ENCODE measurements at places on chromosomes 4 and X. TPM values are rescaled to one million over a fixed set of nuclear protein-coding genes. Genes with fewer than 3 reads are reported as not detected.

GRCh38 chr4:121684561-121684960, 12.2 kb downstream of the ANXA5 start:
- H3K27ac ChIP-seq, result no peak overlapping the region
- H3K4me1 ChIP-seq, result no peaks in the 10 kb centered on the region
- H3K4me3 ChIP-seq, result no peak overlapping the region
- DNase-seq, result no peak

The CAPN6 gene
- 0.82 TPM for total RNA-seq

- no peak overlapping the region for H3K4me3 ChIP-seq
- no peaks in the 10 kb centered on the region for H3K27me3 ChIP-seq
- no peak overlapping the region for H3K27ac ChIP-seq
- DNase-seq, result no peak
Measured at GRCh38 chrX:132708529-132708928, 219.7 kb upstream of the MBNL3 start.

GRCh38 chr4:152640058-152640921, 39.5 kb downstream of the TMEM154 start:
- peaks cover 17% of the 10 kb centered on the region for H3K4me1 ChIP-seq
- H3K4me3 ChIP-seq, result no peak overlapping the region
- no peak for DNase-seq
- H3K27ac ChIP-seq, result no peak overlapping the region
- H3K27me3 ChIP-seq, result no peaks in the 10 kb centered on the region

- peaks cover 6% of the 10 kb centered on the region for H3K27me3 ChIP-seq
- no peak overlapping the region for H3K4me3 ChIP-seq
- no peaks in the 10 kb centered on the region for H3K4me1 ChIP-seq
- no peak for DNase-seq
- H3K27ac ChIP-seq, result no peak overlapping the region
Measured at GRCh38 chr4:41369680-41370079, 113.0 kb downstream of the UCHL1 start.
